Activated CD8-positive, alpha-beta memory T cell treated with anti-CD3 and anti-CD28 coated beads for 24 hours (primary cell): ENCODE measurements at places on chromosomes 11 and 22.
A peak's percentile ranks its signal among the peaks of the same experiment; 100 is the strongest.

GRCh38 chr11:34495239-34495723, 18.3 kb downstream of the ELF5 start:
- no peak for DNase-seq

DNA sequence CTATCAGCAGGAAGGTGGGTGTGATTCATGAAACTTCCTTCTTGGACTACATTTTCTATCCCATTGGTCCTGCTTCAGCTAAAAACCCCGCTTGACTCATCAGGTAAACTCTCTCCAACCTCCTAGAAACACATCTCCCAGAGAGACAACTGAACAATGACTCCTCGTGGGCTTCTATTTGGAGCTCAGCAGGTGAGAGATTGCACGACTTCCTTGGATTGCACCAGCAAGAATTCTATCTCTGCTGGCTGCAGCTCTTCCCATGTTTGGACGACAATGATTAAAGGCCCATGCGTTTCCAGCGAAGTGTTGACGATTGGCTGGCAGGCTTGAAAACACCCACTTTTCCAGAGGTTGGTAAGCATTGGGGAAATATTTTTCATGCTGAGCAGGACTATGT, 216.1 kb upstream of the NTM start:
- DNase-seq, result no peak

GRCh38 chr22:49951986-49952896, 8.3 kb upstream of the PIM3 start:
- DNase-seq, result no peak

DNA sequence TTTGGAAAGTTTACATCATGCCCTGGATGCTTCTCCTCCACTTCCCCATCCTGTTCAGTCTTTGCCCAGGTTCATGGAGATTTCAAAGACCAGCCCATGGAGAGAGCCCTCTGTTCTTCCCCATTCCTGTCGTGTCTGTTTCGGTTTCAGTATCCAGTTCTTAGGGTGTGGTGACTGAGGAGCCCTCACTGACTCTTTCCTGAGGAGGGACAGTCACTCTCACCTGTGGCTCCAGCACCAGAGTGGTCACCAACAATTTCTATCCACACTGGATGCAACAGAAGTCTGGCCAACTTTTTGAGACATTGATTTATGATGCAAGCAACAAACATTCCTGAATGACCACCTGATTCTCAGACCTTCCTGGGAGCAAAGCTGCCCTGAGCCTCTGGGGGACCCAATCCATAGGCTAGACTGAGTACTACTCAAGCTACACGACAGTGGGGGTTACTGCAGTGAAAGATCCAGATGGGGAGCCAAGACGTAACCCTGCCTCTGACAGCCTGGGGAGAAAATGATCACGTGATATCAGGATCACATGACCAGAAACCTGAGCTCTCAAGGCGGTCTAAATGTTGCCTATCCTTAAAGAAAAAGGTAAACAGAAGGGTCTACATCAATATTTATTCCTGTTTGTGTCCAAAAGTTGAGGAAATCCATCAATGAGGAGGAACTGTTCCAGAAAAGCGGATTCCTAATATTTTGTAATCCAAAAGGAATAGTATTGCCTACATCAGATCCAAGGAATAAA, 76.2 kb upstream of the VPREB1 start:
- peak; percentile 64 for DNase-seq

DNA sequence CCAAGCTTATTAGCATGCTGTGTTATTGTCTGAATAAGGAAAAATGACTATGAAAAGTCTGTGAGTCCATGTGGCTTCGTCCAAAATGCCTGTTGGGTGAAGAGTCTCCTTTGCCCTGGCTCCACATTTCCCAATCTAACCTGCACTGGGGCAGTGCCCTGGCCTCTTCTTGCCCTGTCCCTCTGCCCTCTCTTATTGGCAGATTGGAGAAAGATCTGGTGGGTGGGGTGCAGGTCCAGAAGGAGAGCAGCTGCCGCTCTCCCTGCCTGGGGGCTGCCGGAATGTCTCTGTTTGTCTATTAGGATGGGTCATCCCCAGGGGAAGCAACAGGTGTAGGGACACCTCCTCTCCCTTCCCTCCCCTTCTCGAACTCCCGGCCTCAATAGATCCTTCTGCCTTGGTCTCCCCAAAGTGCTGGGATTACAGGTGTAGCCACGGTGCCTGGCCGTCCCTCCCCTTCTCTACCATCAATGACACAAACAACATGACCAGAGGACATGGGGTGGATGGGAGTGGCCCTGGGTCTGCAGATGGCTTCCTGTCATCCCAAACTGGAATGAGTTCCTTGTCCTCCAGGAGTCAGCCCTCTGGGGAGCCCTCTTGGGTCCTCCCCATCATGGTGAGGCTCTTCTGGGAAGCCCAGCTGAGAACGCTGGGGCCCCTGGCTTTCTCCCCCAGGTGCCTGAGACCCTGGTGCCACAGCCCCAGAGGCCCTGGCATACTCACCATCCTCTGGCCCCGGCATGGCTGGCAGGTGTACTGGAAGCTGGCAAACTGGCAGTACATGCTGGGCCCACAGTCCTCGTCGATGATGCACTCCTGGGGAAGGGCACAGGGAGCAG, 40.5 kb downstream of the DKK3 start:
- peak; percentile 49 for DNase-seq

GRCh38 chr11:117159892-117160291, 15.8 kb downstream of the PAFAH1B2 start:
- DNase-seq, result no peak

DNA sequence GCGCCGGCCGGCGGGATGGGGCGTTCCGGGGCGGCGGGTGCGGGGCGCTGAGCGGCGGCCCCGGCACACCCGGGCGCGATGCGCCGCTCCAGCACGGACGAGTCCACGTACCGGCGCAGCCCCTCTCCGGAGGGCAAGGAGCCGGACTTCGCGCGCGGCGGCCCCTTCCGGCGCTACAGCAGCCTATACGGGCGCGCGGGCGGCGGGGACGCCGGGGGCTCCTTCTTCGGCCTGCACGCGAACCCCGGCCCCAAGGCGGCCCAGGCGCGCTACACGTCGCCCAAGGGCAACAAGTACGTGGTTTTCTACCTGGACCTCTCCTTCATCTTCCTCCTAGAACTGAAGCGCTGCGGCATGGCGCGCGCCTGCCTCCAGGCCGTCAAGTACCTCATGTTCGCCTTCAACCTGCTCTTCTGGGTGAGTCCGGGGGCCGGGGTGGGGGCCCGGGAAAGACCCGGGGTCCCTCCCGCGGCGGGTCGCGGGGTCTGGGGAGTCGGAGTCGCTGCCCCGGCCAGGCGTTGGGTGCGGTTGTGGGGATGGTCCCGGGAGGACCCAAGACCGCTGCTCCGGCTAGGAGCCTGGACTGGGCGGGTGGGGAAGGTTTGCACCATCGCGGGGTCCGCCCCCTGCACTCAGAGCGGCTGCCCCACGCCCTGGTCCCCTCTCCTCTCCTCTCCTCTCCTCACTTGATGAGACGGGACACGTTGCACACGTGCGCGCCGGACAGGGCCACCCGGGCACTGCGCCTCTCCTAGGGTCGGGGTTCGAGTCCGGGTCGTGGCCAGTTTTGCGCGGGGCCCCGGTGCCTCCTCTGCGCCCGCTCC, 7.5 kb downstream of the TSPAN4 start:
- no peak for DNase-seq
